ENCODE measurements at places on chromosomes 7 and 10.

DNA sequence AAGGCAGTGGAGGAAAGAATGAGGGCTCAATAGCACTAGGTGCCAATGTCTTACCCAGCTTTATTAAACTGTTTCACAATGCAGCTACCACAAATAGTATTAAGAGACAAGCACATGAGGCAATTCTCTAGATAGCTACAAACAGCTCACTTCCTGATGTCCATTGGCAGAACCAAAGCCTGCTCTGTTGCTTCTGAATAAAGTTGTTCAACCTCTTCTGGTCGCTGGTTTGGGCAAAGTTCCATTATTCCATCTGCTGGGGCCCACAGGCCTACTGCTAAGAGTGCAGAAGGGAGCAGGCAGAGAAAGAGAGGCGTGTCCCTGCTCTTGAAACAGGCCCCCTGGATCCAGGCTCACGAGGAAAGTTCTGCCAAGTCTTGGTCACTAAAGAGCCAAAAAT is 173.9 kb downstream of the ZNF438 start:
- no peak for DNase-seq

DNA sequence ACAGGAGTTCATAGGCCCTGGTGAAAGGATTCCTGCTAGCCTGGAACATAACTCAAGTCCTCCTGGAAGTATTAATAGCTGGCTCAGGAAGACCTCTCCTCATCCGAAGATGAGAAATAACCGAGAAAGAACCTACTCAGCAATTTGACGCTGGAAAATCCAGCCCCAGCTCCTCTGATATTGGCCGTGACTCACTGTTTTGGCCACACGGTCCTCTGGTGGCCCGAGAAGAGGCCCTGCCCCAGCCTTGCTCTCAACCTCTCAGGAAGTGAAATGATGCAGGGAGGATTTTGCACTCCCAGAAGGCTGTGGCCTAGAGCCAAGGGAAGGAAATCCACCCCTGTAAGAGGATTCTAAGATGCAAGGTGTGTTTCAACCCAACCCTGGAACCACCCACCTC is 121.6 kb downstream of the MTPAP start:
- no peak for DNase-seq

DNA sequence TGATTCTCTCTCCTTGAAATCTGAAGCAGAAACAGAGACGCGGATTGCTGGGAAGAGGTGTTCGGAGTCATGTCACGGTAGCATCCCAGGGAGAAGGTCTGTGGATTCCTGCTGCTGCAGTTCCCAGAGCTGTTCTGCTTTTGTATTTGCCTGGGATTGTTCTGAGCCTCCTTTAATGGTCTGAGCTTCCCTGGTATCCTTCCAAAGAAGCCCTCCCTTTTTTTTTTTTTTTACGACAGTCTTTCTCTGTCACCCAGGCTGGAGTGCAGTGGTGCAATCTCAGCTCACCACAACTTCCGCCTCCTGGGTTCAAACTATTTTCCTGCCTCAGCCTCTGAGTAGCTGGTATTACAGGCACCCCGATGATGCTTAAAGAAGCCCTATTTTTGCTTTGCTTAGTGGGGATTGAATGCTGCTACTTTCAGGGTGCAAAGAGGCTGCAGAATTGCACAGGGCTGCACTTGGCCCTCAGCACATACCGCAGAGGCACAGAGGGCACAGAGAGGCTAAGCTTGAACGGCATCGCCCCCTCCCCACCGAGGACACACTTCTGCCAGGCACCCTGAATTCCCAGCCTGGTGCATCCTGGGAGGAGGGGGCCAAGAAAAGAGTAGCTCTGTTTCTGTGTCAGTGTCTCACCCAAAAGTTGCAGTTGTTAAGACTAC is 208.6 kb upstream of the GALNT17 start:
- DNase-seq, result no peak

DNA sequence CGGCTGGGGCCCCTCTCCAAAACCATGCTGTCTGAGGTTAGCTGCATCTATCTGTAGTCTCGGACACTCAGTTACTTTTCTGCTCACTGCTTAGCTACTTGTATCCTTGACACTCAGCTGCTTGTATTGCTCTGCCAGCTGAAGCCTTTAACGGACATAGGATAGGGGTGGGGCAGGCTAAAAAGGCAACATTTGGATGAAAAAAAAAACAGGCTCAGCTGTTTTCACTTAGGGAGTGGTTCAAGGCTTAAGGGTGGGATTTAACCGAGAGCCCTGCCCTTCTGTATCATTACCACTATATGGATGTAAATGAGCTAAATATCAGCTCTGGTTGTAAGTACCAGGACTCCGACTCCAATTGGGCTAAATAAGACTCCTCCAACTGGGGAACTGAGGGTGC is 28.6 kb downstream of the LSMEM1 start:
- no peak for DNase-seq

DNA sequence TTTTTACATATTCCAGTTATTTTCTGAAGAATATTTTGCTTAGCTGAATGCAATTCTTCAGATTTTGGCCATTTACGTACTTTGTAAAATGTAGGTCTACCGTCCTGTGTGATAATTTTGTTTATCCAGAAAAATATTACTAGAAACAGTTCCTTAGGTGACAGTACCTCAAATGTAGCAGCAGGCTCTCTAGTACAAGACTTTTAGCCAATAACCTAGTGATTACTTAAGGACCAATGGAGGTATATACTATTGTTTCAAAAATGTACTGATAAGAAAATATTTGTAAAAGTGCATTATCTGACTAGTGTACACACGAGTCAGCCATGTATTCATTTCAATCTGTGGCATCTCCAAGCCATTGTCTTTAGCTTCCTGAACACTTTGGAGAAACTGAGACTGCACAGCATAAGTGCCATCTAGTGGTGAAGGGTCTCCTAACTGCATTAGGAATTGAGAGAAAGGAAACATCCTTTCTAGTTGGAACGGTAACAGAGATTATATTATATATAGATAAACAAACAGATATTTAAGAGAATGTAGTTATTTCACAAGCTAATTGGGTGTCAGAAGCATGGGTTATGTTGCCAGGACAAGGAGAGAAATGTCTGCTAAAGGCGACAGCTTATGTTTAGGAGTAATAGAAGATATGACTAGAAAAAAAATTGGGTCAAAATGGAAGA is 23.7 kb downstream of the RTKN2 start:
- no peak for DNase-seq

Measured in esophagus squamous epithelium (tissue), 5 donors.